Myocyte (in vitro differentiated cells): ENCODE measurements at places on chromosomes 3 and 15.

DNA sequence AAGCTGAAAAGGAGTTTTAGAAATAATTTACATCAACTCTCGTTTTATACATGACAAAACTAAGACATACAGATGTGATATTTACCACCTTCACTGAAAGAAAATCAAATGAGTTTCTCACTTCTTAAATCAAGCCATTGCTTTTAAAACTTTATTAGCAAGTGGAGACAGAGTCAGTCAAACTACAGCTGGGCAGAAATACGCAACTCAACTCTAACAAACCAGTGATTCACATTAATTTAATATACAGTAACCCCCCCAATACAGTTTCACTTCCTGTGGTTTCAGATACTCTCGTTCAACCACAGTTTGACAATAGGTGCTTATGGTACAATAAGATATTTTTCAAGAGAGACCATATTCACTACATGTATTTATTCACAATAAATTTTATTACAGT lies 477.1 kb downstream of the MAGI1 start:
- DNase-seq = no peak

DNA sequence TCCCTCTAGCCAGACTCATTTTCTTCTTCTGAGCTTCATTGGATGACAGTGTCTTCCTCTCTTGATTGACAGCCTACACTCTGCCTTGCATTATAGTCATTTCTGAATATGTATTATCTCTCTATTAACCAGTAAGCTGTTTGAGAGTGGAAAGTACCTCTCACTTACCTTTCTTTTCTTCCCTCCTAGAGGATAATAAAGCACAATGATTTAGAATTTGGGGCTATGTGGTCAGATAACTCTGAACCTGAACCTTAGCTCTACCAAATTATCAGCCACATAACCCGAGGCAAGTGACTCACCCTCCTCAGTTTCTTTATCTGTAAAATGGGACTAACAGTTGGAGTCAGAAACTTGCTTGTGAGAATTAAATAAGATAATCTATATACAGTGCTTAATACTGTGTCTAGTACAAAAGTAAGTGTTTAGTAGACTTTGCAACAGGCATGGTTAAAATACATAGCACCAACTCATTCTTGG lies 331.8 kb upstream of the TBL1XR1 start:
- DNase-seq = no peak

GRCh38 chr3:53594276-53594675 lies 99.9 kb downstream of the CACNA1D start:
- DNase-seq = no peak

DNA sequence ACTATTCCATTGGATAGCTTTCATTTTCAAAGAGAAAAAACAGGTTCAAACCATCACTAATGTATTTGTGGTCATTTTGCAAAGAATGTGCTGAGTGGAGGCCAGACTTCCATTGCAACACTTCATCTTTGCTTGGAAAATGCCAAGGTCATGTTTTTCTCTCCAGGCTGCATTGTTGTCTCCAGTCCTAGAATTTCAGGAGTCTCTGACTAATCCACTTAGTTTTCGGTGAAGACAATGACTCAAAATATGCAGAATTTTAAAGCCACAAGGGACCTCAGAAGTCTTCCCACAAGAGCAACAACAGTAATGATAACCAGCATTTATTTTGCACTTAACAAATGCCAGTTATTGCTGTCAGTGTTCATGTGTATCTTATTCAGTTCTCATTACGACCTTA lies 277.0 kb downstream of the RYR3 start:
- peak; percentile 7 for DNase-seq

- DNase-seq = no peak
Measured at GRCh38 chr3:113839551-113839950, 963 bp downstream of the GRAMD1C start.

DNA sequence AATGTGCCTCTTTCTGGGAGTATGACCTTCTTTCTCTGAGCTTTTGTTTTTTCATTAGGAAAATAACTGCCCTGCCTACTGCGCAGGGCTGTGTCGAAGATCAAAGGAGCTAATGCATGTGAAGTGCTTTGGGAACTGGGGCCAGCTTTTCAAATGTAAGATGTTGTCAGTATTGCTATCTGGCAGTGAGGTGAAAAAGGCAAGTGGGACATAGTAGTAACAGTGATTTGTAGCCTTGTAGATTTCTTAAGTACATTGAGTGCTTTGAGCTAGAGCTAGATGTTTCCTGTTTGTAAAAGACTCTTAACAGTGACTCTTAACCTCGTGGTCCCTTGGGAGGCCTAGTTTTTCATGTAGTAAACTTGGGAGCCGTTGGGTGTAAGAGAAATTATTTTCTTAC lies 126.5 kb downstream of the ECT2 start:
- no peak for DNase-seq

DNA sequence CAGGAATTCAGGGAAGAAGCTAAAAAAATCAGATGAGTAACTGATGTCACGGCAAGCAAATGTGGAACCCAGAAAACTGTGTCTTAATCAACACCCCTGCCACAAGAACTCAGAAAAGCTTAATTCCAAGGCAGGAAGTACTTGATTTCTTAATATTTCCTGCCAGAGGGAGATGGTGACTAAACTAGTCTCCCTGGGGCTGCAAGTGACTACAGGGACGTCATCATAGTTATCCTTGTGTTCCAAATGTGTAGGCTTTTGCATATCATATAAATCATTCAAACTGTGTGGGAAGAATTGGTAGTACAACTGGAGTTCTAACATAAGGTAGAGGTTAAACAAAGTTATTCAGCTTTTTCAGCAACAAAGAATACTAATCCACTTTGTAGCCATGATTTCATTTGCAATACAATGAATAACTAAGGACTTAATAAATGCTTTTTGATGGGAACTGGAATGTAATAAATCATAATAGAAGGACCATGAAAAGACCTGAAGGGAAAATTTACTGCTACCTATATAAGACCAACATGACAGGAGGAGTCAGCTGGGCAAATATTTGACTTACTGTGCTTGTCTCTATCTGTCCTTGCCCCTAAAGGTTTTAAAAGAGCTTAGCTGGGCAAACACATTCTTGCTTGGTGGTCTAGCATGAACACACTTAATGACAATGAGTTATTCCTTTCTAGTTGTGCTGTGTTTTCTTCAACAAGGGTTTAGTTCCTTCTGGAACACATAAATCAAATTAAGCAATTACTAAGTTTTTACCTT lies 76.0 kb upstream of the NECTIN3 start:
- no peak for DNase-seq

DNA sequence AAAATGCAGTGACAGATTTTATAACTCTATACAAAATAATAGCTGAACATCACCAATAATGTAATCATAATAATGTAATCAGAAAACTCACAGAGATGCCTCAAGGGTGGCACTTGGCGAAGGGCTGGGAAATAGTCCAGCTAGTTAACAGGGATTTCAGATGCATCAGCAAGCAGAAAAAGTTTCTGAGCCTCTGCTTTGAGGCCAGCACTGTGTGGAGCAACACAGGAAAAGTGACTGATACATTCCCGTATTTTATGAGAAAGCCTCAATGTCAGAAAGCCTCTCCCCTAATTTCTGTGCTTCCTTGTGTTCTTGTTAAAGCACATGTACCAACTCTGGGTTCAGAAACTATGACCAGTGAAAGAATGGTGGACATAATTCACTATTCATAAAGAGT lies 304.8 kb downstream of the VPS13C start:
- DNase-seq = no peak

DNA sequence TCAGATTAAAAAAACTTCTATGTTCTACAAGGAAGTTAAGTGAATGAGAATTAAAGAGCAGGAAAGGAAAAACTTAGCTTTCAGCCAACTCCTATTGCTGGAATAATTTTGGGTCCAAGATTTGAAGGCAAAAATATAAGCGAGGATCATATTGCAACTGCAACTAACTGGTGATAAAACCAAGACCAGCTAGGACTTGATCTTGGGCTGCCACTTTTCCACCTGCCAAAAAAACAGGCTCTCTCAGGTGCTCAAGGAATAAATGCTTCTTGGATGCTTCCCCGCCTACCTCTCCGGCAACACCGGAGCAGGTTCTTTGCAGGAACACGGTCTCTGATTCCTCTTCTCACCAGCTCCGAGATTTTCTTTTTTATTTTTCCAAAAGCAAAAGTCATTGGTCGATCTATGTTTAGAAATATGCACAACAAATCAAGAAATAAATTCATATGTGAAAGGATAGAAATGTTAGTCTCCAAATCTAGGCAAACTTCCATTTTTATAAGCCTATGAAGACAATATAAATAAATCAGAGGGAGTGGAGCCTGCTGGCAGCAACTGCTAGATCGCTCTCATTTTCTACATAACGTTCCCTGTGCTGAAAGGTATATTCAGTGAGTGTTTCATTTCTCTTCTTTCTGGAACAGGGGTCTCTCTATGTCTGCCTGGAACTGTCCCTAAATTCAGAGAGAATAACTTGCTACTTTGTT lies 241.9 kb downstream of the NTRK3 start:
- DNase-seq = no peak

DNA sequence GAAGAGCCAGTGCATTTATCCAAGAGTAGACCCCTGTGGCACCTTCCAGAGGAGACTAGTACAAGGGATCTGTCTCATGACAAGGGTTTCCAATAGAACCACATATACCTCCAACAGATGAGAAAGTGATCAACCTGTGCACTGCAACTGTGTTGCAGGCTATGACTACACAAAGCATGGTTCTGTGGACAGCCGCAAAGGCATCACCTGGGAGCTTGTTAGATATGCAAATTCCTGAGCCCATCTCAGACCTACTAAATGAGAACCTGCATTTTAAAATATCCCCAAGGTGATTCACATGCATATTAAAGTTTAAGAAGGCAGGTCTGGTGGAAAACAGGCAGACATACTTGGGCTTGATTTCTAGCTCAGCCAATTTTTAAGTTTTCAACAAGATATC lies 368.7 kb downstream of the FOXP1 start:
- no peak for DNase-seq

DNA sequence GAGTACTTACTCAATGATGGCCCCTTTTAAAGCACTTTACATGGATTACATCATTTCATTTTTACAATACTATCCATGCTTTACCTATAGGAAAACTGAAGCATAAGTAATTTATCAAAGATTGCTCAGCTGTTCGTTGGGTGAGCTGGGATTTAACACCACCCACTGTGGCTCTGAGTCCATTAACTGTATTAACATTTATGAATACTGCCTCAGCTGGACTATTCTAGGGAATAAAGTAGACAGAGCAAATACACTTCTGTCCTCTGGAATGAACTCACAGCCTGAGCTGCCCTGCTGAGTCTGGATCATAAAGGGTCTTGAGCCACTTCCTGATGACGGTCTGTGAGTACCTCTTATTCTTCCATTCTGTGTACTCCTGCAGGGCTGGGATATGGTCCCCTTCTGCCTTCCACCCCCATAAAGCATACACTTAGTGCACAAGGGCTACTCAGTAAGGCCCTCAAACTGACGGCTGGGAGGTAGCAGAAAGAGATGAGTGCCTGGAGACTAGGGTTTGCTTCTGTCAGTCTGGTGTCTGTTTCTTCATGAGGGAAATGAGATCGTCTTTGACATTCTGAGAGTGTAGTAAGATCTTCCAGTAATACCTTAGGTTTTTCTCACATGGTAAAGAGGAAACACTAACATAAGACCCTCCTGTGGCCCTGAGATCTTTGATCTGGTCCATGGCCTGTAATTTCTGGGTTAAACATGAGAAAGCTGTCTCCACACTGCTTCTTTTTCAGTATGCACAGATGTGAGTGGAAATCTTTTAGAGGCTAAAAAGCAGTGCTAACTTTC lies 12.6 kb upstream of the ST6GAL1 start:
- DNase-seq = no peak

DNA sequence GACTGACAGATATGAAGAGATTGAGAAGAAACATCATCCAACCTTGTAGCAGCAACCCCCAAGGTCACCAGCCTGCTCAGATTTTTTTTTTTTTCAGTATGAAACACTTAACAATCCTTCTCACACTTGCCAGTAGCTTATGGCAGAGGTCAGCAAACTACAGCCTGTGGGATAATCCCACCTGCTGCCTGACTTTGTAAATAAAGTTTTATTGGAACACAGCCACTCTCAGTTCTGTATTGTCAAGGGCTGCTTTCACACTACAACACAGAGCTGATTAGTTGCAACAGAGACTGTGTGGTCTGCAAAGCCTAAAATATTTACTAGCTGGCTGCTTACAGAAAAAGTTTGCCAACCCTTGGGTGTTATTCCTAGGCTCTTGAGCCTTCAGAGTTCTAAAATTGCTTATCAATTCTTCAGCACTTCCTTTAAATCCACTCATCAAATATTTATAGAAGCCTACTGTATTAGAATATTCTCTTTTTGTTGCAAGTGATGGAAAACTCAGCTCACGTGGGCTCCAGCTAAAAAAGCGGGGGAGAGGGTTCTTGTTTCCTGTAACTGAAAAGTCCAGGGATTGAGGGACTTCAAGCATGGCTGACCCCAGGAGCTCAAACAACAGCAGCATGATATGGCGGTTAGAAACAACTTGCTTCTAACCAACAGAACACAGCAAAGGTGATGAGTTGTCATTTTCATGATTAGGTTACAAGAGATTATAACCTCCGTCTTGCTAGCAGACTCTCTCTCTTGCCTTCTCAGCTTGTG lies 246.1 kb downstream of the SHQ1 start:
- DNase-seq = no peak

GRCh38 chr3:70766301-70766700 lies 453.9 kb upstream of the MDFIC2 start:
- no peak for DNase-seq

DNA sequence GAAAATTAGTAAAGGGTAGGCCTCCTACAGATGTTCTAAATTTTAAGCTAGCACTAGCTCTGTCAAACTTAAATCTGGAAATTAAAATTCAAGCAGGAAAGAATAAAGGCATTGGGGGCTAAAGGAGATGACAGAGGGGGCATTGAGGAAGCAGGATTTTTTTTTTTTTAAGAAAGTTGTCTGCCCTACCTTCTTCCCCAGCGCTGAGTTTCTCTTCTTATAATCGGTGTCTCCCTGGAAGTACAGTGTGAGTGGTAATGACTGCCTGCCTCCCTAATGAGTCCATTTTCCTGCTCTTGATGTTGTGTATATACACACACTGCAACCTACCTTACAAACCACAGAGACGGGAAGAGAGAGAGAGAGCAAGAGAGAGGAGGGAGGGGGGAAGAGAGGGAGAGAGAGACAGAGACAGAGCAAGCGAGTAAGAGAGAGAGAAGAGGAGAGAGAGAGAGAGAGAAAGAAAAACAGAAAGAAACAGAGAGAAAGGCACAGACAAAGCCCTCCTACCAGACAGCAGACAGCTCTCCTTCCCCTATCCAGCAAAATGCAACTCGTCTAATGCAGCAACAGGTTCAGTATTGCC lies 47.0 kb downstream of the ZBTB20 start:
- DNase-seq = peak; percentile 76

DNA sequence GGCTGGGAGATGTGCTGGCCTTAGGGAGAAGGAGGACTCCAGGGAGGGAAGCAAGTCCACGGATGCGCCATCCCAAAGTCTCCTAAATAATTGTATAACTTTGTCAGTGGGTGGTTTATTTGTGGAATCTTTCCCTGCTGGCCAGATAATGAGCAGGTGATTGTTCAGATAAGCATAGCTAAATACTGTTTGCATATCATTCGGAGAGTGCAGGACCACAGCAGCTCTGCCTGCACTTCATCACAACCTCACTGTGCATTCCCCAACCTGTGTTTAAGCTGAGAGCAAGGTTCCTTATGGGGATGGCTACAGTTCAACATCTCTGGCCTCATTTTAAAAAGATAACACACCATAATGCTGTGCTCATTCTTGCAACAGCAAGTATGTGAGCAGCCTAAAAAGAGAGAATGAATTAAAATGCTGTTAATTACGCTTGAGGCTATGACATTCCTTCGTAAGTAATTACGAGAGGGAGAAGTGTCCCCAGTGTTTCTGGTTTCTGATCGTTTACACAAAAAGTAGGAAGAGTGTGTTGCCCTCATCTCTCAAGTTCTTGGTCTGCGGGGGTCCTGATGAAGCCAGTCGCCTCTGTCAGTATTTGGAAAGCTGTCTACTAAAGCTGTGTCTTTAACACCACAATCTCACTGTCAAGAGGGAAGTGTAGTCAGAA lies 272.0 kb upstream of the RORA start:
- no peak for DNase-seq
